ENCODE measurements at places on chromosomes 5 and 9.

GRCh38 chr5:10243660-10244240 is 5.9 kb downstream of the ATPSCKMT start:
- no peak for DNase-seq

GRCh38 chr9:92353051-92353450 is 27.3 kb downstream of the CENPP start:
- no peak for DNase-seq

- no peak for DNase-seq
These were observed 286.6 kb downstream of the FER start for GRCh38 chr5:109034306-109034705.

DNA sequence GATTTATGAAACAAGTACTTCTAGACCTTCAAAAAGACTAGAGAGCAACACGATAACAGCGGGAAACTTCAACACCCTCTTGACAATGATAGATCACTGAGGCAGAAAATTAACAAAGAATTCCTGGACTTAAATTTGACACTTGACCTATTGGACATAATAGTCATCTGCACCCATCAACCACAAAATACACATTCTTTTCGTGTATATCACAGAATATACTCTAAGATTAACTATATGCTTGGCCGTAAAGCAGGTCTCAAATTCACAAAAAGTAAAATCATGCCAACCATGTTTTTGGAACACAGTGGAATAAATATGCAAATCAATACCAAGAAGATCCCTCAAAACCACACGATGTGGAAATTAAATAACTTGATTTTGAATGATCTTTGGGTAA is 559.4 kb downstream of the DNAH5 start:
- no peak for DNase-seq

- DNase-seq = no peak
These were observed 31.6 kb downstream of the ADRA1B start for GRCh38 chr5:159947708-159948358.

All from kidney glomerular epithelial cell (primary cell).